ENCODE measurements at places on chromosomes 13 and 19. TPM values are rescaled to one million over a fixed set of nuclear protein-coding genes. Genes with fewer than 3 reads are reported as not detected.

- no peak for DNase-seq
Measured at GRCh38 chr13:113001241-113002140, 32.5 kb downstream of the MCF2L start.

- DNase-seq: peak; percentile 23
Measured at GRCh38 chr19:34317311-34317927, 47.6 kb upstream of the GPI start.

DNA sequence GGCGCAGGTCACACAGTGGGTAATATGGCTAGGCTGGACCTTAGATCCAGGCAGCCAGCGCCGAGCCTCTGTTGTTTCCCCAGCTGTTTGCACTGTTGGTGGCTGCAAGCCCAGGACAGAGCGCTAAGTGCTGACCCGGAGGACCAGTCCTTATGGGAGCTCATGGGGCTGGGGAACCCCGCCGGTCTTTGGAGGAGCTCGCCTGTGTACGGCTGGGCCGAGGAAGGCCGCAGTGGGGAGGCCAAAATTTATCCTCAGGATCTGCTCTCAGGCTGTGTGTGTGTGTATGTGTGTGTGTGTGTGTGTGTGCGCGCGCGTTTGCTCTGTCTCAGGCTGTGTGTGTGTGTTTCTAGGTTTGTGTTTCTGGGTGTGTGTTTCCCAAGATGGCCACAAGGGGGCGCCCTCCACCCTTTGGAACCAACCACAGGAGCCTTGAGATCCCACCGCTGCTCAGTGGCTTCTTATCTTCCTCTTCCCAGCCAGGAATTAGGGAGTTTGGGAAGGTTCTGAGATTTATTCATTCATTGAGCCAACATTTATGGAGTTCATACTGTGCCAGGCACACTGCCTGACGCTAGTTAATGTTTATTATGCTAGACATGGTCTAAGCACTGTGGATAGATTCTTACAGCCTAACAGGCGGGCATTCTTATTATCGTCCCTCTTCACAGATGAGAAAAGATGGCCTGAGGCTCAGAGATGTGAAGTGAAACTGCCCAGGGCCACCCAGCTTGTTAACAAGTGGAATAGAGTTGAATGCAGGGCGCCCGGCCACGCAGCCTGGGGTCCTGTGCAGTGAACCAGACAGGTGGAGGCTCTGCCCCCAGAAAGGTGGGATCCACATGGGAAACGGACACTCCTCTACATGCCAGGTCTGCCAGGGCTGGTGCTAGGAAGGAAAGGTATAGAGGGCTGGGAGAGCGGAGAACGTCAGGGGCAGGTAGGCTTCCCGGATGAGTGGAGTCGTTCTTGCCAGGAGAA is 13.0 kb downstream of the PGLYRP1 start:
- peak; percentile 58 for DNase-seq

DNA sequence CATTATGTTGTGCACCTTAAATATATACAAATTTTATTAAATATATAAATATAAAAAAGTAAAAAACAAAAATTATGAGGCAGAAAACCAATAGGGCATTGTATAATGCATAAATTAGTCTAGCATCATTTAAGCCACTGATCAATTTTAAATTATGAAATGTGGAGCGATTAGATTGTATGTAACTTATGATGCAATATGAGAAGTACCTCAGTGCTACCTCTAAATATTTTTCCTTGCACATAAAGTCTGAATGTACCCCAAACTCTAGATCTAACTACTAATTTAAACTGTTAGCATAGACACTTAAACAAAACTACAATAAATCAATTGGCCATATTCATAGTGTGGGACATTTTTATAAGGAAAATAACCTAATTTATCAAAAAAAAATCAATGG is 1178.5 kb upstream of the MIR17HG start:
- DNase-seq: no peak

DNA sequence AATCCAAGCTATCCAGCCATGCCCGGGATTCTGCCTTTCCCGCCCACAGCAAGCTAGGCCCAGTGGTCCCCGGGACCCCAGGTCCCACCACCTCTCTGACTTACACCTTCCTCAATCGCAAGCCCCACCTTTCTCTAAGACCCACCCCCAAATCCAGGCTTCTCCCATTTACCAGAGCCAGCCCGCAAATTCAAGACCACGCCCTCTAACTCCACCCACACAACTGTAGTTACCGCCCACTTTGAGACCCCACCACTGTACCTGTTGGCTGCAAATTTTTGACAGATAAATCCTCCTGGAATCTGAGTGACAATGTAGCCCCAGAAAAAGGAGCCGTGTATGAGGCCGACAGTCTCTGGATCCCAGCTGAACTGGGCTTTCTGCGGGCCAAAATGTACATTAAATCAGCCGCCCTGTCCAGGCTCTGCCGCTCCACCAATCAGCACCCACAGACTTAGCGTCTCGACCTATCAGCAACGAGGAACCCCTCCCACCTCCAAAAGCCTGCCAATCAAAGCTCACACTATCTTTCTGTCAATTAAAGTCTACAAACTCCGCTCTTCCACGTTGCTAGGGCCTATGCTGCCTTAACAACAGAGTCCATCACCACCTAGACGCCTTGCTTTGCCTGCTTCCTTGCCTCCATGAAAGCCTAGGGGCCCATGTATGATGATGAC is 6.3 kb downstream of the SLC17A7 start:
- no peak for DNase-seq

DNA sequence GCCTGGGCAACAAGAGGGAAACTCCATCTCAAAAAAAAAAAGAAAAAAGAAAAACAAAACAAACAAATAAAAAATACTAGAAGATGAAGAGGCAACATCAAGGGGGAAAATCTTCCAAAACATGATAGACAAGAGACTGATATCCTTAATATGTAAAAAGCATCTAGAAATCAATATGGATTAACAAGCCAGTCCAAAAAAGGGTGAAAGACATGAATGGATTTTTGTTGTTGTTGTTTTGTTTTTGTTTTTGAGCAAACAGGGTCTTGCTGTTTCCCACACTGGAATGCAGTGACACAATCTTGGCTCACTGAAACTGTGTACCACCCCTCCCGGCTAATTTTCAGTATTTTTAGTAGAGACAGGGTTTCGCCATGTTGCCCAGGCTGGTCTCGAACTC is 4.0 kb upstream of the TINCR start:
- DNase-seq: no peak

- DNase-seq: no peak
Measured at GRCh38 chr19:1262623-1263123, 6.5 kb upstream of the CIRBP start.

DNA sequence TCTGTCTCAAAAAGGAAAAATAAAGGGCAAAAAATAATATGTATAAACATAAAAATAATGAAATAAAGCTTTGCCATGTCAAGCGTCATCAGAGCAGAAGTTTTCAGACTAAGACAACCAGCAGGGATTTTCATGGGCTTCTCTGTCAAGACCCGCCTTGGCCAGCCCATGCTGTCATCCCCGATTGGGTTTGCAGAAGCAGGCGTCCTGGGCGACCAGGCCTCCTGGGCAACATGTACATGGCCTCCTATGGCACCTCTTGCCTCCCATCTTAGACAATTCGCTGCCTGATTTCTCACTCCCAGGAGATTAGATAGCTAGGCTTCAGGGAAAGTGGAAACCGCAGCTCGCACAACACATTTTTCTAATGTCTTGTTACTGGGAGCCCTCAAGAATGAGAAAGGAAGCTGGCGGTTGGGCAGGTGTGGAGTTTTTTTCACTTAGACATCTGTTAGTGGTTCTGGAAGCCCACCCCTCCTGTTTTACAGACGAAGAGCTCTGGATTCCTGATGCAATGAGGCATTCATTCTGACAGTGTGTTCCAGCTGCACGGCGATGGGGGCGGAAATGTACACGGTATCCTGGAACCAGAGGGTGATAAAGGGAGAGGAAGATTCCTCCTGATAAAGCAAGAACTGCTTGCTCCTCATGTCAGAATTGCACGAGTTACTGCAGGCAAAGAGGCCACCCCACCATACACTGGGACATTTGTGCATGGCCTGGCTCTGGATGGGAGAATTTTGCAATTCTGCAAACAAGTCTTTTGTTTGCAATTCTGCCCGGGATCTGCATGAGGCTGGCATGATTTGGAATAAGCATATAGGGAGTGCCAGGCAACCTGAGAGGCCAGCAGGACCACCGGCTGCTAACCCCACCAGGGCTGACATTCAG is 47.4 kb upstream of the KATNAL1 start:
- no peak for DNase-seq

- DNase-seq: no peak
Measured at GRCh38 chr19:4059453-4059871, 7.2 kb downstream of the ZBTB7A start.

- DNase-seq: no peak
Measured at GRCh38 chr19:41114132-41114531, at the start of gene CYP2F1. Gene CYP2F1, plus strand, starts transcription at chr19:41114432. Its CDS starts 1,757 bp downstream, at chr19:41116189.

DNA sequence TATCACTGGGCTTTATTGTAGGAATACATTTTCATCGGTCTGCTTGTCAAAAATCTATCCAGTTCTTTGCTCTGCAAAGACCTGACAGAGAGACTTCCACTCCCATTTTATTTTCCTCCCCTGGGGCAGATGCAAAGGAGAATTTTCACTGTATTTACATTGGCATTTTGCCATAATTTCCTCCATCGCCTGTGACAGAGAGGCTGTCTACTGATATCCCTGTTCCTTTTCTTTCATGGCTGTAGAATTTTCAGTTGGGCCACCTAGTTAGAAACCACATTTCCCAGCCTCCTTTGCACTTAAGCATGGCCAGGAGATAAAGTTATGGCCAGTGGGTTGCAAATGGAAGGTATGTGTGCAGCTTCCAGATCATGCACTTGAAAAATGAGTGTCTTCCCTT is 89.3 kb downstream of the NUFIP1 start:
- no peak for DNase-seq

The AXL gene
- not detected for total RNA-seq

The FLT3 gene
- total RNA-seq: 0.13 TPM

The RASIP1 gene
- not detected for total RNA-seq

The IGFL3 gene
- total RNA-seq: not detected

The SLC7A9 gene
- 1.5 TPM for total RNA-seq

The CGB1 gene
- not detected for total RNA-seq

The GAPDHS gene
- total RNA-seq: not detected

The CYP4F2 gene
- not detected for total RNA-seq

The FXYD3 gene
- not detected for total RNA-seq

The UBE2L5 gene
- not detected for total RNA-seq
